ENCODE measurements at places on chromosomes 12 and 14.

DNA sequence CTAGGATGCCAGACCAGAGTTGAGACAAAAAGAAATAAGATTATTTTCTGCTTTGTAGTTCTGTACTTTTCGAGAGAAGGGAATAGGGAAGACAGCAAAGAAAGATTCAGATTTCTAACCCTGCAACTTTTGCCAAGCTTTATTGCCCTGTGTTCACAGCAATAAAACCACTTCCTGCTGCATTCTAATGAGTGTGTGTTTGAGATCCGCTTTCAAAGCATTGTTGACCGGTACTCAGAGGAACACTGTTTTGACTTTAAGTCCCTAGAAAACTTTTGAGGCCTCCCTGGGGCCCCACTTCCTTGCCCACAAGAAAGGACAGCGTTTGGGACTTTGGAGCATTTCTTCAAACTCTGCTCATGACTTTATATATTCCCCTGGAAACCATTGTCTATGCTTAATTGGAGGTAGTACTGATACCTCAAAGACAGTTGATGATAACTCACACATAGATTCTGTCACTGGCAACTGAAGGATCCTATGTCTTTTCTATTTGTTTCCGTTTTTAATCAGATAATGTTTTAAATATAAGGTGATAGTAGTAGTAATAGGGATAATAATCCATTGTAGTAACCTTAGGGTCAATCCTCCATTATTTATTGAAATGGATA, 1.3 kb downstream of the RNASE6 start:
- DNase-seq: no peak

DNA sequence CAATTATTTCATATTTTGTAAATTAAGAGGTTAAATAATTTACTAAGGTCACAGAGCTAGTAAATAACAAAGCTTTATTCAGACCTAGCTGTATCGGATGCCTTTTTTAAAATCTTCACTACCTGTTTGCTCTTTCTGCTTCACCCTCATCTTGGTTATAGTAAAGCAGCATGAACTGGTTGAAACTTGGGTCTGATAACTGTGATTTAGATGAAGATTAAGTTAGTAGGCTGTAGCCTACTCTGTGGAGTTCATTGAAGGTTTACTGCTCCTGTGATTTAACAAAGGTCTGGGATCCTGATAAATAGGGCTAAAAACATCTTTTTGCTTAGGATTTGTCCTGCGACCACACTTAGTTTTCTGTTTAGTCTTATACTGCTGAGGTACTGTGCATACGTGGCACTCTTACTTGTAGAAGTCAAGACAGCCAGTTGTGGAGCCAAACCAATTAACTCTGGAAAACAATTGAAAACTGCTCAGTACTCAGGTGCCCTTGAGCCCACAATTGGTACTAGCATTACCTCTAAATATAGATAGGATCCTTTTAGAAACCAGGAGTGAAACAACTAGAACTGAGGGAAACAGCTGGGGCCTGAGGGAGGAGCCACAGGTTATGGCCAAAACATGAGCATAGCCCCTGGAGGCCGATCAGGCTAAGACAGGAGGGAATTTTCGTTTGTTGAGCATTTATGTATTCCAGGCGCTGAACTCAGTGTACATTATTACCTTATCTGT, 2.3 kb downstream of the SPATS2 start:
- peak; percentile 34 for DNase-seq

- no peak for DNase-seq
Observed at GRCh38 chr14:64879635-64880220, at the start of gene SPTB. Gene SPTB (minus strand): TSS chr14:64879907. CDS start chr14:64823094, 56,813 bp downstream.

- peak; percentile 30 for DNase-seq
Observed at GRCh38 chr12:25529738-25530137, 23.3 kb downstream of the LMNTD1 start.

DNA sequence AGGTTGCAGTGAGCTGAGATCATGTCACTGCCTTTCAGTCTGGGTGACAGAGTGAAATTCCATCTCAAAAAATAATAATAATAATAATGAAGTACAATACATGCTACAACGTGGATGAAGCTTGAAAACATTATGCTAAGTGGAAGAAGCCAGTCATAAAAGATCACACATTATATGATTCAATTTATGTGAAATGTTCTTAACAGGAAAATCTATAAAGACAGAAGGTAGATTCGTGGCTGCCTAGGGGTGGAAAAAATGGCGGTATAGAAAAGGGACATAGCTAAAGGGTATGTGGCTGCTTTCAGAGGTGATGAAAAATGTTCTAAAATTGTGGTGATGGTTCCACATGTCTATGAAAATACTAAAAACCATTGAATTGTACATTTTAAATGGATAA, 41.0 kb upstream of the AMIGO2 start:
- DNase-seq: no peak

DNA sequence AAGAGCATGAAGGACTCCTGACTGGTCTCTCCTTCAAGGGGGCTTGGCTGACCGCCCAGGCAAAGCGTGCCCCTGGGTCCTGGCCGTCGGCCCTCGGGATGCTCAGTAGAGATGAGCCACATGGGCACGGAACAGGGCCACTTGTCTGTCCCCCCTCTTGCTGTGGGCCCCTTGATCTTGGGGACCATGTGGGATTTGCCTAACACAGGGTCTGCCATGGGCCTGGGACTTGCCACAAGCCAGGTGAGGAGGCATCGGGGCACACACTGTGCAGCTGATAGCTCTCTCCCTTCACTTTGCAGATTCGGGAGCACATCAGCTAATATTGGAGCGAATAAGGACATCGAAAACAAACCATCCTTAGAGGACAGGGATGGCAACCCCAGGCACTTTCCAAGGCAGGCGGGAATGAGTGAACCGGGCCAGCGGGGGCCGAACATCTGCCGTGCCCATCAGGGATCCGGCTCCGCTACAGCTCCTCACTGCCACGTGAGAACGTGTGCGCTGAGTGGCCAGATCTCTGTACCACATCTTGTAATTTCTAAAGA, 88.1 kb downstream of the PIWIL1 start:
- DNase-seq: no peak

DNA sequence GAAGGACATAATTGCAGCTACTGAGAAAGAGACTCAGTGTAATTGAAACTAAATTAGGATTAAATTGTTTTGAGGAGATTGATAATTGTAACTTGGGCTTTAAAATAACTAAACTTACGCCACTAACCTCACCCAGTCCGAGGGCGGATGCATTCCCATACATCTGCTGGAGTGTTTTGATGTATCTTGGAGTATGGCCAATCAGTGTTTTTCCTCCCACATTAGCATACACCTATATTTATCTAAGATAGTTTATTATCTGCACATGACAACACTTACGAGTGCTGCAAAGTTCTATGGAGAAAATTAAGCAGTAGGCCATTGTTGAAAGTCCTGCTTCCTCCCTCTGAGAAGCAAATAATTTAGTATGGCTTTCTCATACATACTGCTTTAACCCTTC, 184.7 kb upstream of the PLEKHG7 start:
- DNase-seq: no peak

- DNase-seq: no peak
Observed at GRCh38 chr12:106141003-106141402, 2.2 kb upstream of the NUAK1 start.

DNA sequence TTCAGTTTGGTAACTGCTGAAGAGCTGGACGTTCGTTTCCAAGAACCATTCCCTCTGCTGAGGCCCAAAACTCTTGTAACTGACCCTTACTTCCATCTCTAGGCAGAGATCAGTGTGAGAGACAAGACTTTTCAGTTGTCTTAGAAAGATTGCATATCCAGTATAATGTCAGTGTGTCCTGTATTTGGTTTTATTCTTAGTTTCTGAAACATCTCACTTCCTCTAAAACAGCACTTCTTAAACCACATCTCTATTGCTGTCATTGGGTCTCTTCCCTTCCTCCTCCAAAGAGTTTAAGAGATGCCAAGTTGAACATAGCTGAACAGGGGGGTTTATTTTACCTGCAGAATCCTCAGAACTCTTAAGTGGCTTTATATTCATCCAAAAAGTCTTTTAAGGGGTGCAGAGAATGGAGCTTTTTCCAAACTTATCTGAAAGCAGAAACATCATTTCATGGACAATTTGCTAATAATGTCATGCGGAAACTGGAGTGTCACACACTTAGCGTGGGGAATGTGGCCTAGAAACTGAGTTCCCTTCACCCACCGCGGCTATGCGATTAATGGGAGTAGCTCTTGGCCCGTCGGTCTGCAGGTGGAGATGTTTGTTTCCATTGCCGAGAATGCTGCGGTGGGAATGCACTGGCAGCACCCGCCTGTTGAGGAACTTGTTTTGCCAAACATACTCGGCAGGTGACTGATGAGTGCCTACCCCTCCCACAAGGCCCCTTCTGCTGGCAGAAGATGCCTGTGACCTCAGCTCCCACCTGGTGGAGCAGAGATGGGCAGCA, 148.2 kb downstream of the ADGRD1 start:
- DNase-seq: no peak
